ENCODE measurements at places on chromosomes 1 and 21.
A peak's percentile ranks its signal among the peaks of the same experiment; 100 is the strongest.

- no peak for DNase-seq
Measured at GRCh38 chr21:14869984-14870852, 194.6 kb downstream of the NRIP1 start.

DNA sequence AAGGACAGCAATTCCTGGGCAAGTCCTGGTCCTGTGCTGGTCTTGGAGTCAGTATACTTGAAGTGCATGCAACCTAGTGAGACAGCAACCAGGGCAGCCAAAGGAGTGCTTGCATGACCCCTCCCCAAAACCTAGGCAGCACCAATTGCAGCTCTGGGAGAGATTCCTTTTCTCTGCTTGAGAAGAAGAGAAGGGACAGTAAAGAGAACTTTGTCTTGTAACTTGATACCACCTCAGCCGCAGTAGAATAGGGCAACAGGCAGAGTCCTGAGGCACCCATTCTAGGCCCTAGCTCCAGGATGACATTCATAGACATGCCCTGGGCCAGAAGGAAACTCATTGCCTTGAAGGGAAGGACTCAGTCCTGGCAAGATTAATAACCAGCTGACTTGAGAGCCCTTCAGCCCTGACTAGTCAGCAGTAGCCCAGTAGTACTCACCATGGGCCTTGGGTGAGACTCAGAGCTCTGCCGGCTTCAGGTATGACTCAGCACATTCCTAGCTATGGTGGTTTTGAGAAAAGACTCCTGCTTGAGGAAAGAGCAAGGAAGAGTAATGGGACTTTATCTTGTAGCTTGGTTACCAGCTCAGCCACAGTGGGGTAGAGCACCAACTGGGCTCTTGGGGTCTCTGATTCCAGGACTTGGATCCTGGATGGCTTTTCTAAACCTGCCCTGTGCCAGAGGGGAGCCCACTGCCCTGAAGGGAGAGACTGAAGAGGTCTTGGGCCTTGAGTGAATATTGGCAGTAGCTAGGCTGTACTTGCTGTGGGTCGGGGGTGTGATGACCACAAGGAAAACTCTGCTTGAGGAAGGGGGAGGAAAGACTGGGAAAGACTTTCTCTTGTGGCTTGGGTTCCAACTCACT is 51.7 kb upstream of the ACADM start:
- DNase-seq = no peak

GRCh38 chr21:38669186-38669585 is 136.5 kb upstream of the ETS2 start:
- no peak for DNase-seq

DNA sequence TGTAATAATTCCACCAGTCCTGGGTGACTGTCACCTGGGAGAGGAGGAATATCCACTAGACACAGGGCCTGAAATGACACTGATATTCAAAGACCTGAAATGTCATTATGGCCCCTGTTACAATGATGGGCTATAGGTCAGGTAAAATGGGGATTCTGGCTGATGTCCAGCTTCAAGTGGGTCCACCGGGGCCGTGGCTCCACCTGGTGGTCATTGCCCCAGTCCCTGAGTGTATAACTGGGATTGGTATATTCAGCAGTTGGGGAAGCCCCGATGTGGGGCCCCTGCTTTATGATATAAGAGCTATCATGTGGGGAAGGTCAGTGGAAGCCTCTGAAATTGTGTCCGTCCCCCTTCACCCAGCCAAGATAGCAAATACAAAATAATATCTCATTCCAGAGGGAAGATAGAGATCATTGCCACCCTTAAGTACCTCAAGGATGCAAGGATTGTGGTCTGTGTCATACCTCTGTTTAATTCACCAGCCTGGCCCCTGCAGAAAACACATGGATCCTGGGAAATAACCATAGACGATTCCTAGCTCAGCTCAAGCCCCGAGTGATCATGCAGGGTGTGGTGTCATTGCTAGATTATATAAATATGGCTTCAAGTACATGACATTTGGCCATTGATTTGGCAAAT is 19.4 kb downstream of the PLEKHO1 start:
- DNase-seq = peak; percentile 22

DNA sequence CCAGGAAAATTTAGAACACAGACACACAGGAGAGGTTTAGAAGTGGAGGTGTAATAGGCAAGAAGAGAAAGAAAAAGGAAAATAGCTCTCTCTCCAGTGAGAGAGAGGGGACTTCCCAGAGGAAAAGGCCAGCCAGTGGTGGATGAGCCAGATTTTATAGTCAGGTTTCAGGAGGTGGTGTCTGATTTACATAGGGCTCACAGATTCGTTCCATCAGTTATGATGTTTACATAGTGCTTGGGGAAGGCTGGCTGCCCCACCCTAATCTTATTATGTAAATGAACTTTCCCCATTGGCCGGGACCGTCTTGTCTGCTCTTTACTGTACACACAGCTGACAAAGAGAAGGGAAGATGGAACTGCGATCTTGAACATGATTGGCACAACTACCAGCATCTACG is 797.3 kb downstream of the PLA2G4A start:
- DNase-seq = no peak

- DNase-seq = peak; percentile 21
Measured at GRCh38 chr1:23980728-23981070, 572 bp upstream of the SRSF10 start.

DNA sequence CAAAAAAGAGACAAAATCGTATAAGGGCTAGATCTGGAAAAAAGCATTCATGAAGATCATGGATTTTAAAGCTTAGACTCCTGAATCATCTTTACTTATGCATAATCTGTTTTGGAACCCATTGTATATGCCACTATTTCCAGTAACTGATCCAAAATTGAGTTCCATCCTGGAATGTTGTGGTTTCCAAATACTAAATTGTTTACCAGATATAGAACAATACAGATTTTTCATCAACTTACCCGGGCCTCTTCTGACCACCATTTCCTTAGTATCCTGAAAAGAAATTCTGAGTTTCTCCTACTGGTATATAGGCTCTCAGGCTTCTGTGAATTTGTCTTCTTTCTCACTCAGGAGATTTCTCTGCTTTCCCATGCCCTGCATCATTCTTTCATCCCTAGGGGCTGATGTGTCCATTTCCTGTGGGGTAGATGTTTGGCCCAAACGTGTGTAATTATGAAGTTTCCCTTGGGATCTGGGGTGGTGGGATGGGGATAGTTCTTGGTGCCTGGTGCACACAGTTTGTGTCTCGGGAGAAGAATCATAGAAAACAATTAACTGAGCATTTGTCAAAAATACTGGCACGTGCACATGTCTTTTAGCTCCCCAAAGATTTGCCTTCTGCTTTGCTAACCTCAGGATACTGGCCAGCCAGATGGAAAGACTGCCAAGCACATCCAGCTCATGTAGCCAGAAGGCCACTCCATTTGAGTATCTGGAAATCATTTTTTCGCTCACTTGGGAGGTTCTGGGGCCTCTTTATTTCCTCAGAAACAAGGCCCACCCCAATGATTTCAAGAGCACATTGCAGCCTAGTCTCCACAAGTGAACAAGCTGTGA is 127.8 kb downstream of the NTMT2 start:
- DNase-seq = no peak

DNA sequence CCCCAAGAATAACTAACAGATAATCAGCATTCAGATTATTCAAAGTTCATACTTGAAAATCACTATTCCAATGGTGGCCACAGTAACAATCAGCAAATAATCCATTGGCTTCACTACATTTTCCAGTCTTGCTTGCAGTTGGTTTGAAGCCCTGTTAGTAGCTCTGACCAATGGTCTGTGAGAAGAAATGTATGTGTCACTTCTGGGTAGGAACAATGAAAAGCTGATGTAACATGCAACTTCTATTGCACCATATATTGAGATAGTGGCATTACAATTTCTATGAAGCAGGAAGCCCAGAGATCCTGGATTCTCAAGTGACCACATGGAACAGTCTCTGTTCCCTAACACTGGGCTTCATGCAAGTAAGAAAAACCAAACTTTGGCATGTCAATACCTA is 250.9 kb upstream of the DAB1 start:
- DNase-seq = no peak

DNA sequence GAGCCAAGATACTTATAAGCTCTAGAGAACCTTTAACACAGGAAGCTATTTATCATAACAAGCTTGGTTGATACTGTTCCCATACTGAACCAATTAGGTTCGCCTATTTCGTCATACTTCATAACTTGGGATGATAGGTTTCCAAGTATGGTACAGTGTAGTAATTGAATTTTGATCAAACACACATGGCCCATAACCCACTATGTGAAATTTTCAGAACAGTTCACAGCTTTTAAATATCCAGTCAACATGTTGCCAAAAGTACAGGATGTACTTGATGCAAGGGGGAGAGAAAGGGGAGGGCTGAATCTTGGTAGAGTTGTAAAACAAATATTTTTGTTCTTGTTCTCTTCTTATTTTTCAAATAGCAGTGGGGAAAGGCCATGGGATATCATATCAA is 86.6 kb downstream of the TM2D1 start:
- DNase-seq = no peak

- no peak for DNase-seq
Measured at GRCh38 chr1:226111098-226111882, 48.8 kb downstream of the H3-3A start.

DNA sequence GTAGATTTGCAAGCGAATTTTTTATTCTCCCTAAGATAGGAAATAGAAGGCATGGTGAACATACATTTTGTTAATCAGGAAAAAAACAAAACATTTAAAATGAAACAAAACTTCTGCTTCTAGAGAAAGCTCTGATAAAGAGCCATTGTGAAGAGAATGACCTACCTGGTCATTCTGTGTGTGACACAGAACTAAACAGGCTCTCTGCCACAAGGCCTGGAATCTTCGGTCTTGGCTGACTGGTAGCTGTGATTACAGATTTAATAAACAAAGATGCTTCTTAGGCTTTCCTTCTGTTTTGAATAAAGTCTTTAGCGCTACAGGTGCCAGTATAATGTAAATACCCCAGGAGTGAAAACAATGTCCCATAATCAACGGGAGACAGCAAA is 22.1 kb downstream of the SLC35D1 start:
- DNase-seq = no peak

DNA sequence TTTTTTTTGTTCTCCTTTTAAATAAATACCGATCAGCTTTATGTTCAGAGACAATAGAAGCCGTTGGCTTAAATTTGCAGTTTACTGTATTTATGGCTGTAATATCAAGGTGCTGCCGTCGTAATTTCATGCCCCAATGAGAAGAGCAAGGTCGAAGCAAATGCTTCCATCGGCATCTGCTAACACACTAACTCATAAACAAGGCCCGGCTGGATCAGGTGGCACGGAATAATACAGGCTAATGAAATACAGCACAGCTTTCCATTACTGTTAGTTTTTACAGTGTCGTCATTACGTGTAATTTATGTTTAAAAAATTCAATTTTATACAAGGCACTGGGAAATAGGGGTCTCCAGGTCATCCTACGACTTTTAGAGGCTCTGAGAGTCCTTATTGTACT is 119.0 kb downstream of the PEX14 start:
- no peak for DNase-seq

DNA sequence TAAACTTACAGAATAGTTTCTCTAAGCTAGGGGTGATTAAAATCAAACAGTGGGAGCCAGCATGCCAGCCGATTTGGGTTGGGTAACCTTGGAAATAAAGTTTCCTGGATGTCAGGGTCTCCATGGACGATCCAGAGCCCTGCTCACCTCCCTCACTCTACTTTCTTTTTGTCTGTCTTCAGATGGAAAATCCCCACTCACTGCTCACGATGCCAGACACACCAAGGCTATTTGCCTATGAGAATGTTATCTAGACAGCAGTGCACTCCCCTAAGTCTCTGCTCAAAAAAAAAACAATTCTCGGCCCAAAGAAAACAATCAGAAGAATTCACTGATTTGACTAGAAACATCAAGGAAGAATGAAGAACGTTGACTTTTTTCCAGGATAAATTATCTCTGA is 13.9 kb downstream of the SLAMF7 start:
- DNase-seq = no peak

GRCh38 chr21:29219165-29219770 is 79.5 kb upstream of the BACH1 start:
- no peak for DNase-seq

DNA sequence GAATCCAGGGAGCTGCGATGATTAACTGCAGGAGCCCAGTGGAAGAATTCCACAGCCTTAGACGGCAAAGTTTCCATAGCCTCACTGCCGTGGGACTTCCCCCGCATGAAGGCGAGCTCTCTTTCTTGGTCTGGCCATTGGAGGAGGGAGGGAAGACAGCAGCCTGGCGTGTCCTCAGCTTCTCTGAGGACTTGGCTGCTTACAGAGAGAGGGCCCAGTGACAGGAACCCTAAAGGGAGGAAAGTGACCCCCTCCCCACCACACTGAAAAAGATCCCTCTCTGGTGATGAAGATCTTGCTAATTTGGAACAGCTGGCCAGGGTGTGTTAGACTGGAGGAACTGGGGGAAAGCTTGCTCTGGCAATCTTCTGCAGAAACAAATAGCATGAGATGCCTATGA is 41.0 kb downstream of the ATP2B4 start:
- DNase-seq = no peak

- DNase-seq = no peak
Measured at GRCh38 chr1:4638345-4638729, 16.1 kb upstream of the AJAP1 start.

DNA sequence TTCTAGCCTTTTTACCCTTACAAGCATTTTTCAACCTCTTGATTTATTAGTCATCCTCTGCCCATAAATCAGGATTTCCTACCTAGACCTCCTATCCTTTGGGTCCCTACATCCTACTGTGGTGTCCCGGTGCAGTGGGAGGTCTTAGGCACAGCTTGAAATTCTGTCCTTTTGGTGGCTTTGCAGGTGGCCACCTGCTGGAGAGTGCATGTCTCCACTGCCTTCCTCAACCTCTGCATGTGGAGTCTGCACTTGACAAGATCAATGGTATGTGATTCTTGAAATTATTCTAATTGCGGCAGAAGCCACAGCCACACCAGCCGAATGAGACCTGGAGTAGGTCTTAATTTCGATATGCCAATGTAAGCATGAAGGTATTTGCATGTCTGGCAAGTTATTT is 11.4 kb upstream of the KCNA3 start:
- no peak for DNase-seq

- DNase-seq = no peak
Measured at GRCh38 chr1:219339466-219339865, 165.8 kb downstream of the LYPLAL1 start.
